ENCODE measurements at places on chromosomes 16 and 17.

DNA sequence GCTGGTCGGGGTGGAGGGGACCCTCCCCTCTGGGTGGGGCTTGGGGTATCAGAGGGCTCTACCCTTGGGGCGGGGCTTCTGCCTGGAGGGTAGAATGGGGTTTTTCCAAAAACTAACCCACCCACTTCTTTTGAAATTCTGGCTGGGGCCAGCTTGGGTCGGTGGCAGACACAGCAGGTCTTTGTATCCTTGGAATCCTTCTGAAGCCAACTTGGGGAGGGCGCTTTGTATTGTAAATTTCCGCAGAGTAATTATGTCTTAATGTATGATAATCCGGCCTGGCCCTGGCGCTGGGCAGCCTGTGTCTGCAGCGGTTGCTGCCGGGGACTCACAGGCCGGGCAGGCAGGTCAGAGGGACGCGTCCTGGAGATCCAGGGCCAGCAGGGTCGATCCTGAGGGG, 33.9 kb upstream of the GSE1 start:
- DNase-seq: no peak

DNA sequence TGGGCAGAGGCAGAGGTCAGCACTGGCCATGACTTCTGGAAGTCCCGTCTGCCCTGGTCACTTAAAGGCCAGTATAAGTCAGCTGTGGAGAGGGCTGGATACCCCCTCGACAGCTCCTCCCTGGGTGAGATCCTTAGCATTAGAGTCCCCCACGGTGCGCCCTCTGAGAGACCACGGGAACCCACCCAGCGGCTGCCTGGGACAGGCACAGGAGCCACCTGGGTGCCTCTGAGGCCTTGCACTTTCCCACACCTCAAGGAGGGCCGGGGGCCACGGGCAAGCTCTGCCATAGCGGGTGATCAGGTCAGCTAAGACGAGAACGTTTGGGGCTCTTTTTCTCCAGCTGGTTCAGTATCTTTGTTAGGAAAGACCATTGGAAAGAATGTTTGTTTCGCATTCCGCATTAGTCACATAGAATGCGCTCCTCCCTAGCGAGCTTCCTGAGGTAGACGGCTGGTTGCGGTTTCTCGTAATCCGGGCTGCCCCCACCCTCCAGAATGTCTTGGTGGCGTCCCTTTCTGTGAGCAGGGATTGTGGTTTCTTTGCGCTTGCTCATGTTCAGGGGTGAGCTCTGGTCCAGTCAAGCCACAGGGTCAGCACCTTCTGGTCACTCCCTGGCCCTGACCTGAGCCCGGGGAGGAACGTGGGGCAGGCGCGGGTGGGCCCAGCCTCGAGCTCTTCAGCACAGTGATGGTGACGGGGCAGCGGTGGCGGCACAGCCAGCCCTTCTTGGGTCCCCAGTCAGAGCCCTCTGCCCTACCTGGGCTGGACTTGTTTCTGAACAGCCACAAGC, 25.2 kb downstream of the NME3 start:
- DNase-seq: no peak

GRCh38 chr16:85582229-85582991, 30.7 kb upstream of the GSE1 start:
- no peak for DNase-seq

GRCh38 chr16:85573696-85574641, 39.2 kb upstream of the GSE1 start:
- DNase-seq: no peak

DNA sequence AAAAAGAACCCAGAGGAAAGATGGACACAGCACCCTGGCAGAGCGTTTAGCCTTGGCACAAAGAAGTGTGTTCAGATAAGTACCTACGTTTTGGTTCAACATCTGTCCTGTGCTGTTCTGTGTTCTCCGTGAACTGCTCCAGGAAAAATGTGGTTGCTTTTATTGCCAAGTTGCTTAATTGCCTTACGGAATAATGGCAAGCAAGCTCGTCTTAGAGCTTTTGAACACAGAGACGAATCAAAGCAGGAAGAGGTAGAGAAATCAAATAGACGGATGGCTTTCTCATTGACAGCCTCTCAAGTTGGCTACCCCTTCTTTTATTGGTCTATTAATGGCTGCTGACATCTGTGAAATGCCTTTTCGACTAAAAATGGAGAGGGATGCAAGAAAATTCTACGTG, 911.1 kb upstream of the EEF2KMT start:
- DNase-seq: no peak

DNA sequence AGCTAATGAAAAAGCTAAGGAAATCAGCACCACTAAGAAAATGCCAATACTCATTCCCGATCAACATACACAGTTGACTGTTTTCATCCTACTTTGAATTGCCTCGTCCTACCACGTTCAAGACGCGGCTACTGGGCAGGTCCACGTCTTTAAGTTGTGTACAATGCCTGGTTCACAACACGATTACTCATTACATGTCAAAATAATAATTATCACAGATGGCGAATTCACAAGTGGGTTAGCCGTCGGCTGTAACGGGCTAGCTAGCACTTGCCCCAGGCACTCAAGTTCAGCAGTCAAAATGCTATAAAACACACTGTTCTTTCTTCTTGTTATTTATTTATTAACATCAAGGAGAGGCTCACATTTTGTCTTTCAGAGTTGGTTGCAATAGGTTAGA, 124.2 kb downstream of the ZFHX3 start:
- DNase-seq: no peak

GRCh38 chr16:57757326-57757786, 21.8 kb downstream of the KATNB1 start:
- DNase-seq: peak; percentile 91

GRCh38 chr17:57292091-57292490, 35.8 kb downstream of the MSI2 start:
- no peak for DNase-seq

DNA sequence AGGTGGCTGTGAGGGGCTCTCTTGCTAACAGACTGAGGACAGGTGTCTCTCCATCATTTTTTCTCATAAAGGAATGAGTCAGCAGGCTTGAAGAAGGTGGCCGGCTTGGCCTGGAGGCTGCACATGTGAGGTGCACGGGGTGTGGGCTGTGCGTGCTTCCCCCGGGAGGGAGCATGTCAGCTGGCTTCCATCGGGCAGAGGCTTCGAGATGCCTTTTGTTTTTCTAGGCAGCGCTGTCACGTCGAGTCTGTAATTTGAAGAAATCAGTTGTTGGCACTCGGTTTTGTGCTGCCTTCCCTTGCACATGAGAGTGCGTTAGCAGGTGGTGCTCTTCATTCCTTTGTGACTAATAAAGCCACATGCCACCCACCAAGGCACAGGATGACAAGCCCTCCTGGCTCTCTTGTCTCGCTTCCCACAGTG, 89.7 kb downstream of the NPIPB11 start:
- DNase-seq: no peak

GRCh38 chr17:48131216-48131824, 23.8 kb downstream of the SNX11 start:
- DNase-seq: peak; percentile 71

- DNase-seq: no peak
These were observed 65.6 kb downstream of the XYLT1 start for GRCh38 chr16:17404941-17405689.

GRCh38 chr17:47701608-47702007, 7.6 kb downstream of the TBKBP1 start:
- no peak for DNase-seq

DNA sequence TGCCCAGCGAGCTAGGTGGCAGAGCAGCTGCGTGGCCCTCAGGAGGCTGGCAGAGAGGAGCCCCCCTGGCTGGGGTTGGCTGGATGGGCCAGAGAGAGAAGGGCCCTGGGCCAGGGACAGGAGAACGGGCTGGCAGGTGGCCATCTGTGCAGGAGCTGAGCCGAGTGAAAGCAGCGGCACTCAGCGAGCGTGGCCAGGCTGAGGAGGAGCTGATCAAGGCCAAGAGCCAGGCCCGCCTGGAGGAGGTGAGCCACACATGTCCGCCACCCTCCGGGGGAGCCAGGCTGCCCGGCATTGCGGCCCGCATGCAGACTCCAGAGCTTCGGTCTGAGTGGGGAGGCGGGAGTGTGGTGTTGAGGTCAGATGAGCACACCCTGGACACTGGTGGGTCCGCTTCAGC, 2.1 kb upstream of the RAC3 start:
- no peak for DNase-seq
